Activated CD4-positive, alpha-beta T cell treated with anti-CD3 and anti-CD28 coated beads for 4 hours (primary cell): ENCODE measurements at places on chromosomes 11 and 22.

- DNase-seq, result no peak
Observed at GRCh38 chr11:78840200-78840599, 265.5 kb upstream of the NARS2 start.

- DNase-seq, result no peak
Observed at GRCh38 chr11:10314199-10315072, 9.6 kb downstream of the ADM start.

DNA sequence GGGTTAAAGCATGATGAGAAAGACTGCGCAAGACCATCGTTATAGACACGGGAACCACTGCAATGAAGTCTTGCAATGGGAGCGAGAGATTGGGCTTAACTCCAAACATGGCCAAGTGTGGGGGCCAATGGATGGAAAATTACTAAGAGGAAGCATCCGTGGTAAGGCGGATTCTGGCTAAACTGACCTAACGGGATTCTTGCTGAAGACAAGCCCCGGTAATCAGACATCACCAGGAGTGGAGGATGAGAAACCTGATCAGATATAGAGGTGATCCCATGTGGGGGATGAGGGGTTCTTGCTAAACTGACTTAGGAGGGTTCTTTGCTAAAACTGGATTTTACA is 5.8 kb upstream of the SYNGR1 start:
- no peak for DNase-seq

GRCh38 chr22:39349506-39349966 is 255 bp upstream of the SYNGR1 start:
- no peak for DNase-seq

GRCh38 chr22:47203554-47203991 is 441.1 kb downstream of the TBC1D22A start:
- no peak for DNase-seq

- DNase-seq, result no peak
Observed at GRCh38 chr11:86161336-86161735, 83.2 kb upstream of the EED start.

DNA sequence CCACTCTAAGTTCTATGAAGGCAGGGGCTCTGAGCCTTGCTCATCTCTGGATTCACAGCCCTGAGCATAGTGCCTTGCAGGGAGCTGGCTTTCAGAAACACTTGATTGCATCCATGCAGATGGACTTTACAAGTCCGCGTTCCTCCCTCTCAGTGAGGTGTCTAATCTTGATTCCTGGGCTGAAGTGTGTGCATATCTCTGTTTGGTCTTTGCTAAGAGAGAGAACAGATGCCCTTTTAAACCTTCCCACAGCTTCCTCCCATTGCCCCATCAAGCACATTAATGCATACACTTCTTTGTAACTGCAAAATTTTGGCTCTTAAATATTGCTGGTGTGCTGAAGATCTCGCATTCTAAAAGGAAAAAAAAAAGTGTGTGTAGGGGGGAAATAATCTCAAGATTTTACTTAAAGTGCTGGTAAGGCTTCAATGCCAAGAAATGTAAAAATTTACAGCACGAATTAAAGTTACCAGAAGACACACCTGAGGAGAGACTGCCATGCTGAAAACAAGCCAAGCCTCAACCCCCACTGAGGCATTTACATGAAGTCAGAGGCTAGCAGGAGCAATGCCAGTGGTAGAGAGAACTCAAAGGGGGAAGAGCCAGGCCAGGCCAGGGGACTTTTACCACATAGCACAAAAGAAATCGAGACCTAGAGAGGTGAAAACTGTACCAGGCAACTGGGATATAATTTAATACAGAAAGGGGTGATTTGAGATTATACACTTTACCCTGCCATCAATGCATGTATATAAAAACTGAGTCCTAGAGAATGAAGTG is 492.1 kb downstream of the SOX6 start:
- DNase-seq, result no peak

GRCh38 chr11:114133548-114134329 is 74.2 kb downstream of the ZBTB16 start:
- DNase-seq, result no peak
